ENCODE measurements at places on chromosomes 3 and 15.

- DNase-seq, result no peak
Observed at GRCh38 chr15:75049392-75049791, 26.0 kb downstream of the PPCDC start.

DNA sequence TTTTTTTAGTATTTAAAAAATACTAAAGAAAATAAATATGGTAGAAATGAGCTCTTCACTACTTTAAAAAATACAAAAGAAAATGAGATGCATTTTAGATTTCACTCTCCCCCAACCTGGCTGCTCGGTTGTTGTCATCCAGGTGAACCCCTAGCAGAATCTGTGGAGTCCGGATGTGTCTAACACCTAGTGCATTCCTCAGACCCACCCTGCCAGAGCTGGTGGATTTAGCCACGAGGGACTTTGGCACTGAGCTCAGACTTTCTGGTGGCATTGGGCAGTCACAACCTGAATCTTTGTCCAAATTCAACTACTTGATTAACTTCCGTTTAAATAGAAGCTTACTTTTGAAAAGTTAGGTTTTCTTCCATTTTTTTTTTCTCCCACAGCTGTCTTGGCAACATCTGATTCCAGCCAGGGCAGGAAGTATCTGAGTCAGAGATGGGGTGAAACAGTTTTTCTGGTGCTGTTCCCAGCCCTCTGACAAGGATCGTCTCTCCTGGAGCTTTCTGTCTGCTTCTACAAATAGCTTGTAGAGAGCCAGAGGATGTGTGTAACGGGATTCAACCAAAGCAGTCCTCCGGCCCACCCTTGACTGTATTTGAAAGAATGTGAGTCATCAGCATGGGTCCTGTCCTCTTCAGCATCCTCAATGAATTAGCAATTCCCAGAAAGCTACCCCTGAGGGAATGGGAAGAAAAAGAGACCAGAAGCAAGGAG is 301.8 kb upstream of the MCTP2 start:
- peak; percentile 12 for DNase-seq

DNA sequence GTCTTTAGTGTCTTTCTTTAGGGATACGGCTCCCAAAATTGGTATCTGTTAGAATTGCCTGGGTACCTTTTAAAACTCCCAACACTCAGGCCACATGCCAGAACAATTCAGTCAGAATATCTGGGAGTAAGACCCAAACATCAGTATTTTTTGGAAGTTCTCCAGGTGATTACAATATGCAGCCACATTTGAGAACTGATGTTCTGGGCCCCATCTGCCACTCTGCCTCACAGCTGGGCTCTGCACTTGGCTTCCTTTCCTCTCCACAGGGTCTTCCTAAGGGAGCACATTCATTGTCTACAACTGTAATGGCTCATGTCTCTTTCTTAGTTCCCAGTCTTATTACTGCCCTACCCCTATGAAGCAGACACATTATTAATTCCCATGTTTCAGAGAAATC is 394.5 kb downstream of the MFSD1 start:
- DNase-seq, result no peak

DNA sequence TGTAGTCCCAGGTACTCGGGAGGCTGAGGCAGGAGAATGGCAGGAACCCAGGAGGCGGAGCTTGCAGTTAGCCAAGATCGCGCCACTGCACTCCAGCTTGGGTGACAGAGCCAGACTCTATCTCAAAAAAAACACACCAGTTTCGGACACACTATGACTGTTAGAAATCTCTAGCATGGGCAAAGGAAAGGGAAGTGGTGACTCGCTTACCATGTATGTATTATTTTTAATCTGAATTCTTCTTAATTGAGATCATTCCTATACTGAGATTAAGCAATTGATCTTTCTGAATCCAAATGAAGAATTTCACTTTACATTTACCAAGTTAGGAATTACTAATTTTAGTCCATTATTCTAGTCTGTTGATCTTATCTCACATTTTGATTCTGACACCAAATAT is 459.2 kb upstream of the ALCAM start:
- DNase-seq, result no peak

GRCh38 chr3:63960048-63960711 is 48.0 kb upstream of the SCAANT1 start:
- DNase-seq, result no peak

- DNase-seq, result no peak
Observed at GRCh38 chr15:56208185-56208584, 35.5 kb downstream of the RFX7 start.

GRCh38 chr3:72004749-72005292 is 219.9 kb upstream of the PROK2 start:
- no peak for DNase-seq

GRCh38 chr3:20146301-20146700 is 39.7 kb downstream of the SGO1 start:
- no peak for DNase-seq

GRCh38 chr3:184174284-184174645 is 390 bp upstream of the AP2M1 start:
- no peak for DNase-seq

GRCh38 chr15:77266708-77267386 is 153.1 kb downstream of the PEAK1 start:
- peak; percentile 23 for DNase-seq

DNA sequence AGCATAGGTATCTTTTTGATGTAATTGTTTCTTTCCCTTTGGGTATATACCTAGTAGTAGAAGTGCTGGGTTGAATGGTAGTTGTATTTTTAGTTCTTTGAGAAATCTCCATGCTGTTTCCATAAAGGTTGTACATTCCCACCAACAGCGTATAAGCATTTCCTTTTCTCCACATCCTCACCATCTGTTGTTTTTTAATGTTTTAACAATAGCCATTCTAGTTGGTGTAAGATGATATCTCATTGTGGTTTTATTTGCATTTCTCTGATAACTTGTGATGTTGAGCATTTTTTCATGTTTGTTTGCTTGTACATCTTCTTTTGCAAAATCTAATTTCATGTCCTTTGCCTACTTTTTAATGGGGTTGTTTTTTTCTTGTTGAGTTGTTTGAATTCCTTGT is 80.0 kb upstream of the TMC3 start:
- no peak for DNase-seq

- no peak for DNase-seq
Observed at GRCh38 chr3:44887101-44887500, 12.7 kb downstream of the TGM4 start.

GRCh38 chr15:56978898-56979662 is 60.6 kb downstream of the TCF12 start:
- no peak for DNase-seq

GRCh38 chr3:124396339-124396950 is 333.8 kb upstream of the UMPS start:
- no peak for DNase-seq

- DNase-seq, result no peak
Observed at GRCh38 chr3:23161308-23161707, 41.8 kb upstream of the UBE2E2 start.

- no peak for DNase-seq
Observed at GRCh38 chr3:105409364-105409763, 42.7 kb downstream of the ALCAM start.

- no peak for DNase-seq
Observed at GRCh38 chr3:189567766-189568420, 63.3 kb upstream of the TP63 start.

DNA sequence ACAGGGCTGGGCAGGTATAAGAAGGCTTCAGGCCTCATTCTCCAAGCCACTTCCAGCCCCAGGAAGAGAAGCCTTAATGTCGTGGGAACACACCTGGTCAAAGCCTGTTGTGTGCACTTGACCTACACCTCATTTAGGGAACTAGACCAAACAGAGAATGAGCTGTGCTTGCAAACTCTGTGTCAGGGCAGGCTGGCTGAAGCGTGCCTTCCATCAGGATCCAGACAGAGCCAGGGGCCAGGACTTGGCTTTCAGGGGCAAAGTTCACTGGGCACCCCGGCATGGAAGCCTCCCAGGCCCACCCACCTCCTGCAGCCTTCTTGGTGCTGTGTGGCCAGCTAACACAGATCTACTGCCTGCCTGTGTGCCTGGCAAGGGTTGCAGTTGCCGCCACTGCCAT is 11.5 kb downstream of the RBPMS2 start:
- DNase-seq, result no peak

GRCh38 chr15:71610728-71611552 is 199.4 kb upstream of the NR2E3 start:
- DNase-seq, result no peak

- no peak for DNase-seq
Observed at GRCh38 chr3:193970773-193971206, 165.2 kb upstream of the HES1 start.

GRCh38 chr3:9727743-9728142 is 3.8 kb upstream of the BRPF1 start:
- DNase-seq, result no peak

DNA sequence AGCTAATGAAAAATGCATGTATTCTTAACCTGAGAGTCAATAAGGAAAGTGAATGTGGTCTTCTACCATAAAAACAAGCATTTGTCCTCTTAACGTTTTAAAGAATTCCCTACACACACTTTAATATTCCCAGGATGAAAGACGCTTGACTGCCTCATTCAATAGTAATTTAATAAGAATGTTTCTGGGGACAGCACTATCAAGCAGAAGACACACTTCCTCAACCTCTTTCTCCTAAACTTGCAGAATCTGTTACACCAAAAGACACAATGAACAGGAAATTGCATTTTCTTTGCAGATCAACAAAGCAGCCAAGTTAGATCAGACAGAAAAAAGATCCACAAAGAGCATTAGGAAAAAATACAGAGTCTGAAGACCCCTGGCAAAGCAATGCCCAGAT is 97.7 kb downstream of the PLCH1 start:
- DNase-seq, result no peak

- no peak for DNase-seq
Observed at GRCh38 chr15:87416591-87417257, 839.8 kb downstream of the NTRK3 start.

GRCh38 chr3:177145954-177146353 is 51.3 kb downstream of the TBL1XR1 start:
- no peak for DNase-seq

DNA sequence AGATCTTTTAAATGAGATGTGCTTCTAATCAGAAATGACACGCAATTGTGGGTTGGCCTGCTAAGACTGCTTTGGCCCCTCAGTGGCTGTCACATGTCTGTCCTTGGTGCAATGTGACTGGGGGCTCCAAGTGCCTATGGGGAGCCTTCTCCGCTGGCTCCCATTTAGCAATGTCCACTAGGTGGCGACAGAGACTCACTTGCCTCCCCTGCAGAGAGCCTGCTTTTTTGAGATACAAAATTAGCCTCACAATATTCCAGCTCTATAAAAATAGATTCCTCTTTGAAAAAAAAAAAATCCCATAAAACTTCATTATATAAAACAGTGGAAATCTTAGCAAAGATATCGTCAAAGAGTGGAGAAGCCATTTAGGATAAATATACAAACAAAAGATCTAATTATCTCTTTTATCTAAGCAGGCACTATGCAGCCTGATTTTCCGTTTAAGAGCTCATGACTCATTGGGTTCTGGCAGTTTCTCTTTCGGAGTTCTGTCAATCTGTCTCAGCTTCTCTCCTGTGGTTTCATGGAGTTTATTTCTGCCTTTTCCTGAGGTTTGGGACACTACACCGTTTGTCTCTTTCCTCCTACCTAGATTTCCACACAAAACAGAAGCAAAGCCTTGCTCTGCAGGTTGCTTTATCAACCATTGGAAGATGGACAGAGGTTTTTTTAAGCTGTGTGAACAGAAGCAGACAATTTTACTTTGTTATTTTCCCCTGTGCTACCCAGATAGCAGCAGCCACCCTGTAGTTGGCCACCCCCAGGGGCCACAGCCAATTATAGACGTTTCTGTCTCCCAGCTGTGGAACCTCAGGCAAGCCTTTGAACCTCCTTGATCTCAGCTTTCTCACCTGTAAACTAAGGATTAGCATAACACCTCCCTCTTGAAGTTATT is 68.4 kb upstream of the TNFAIP8L3 start:
- peak; percentile 76 for DNase-seq

DNA sequence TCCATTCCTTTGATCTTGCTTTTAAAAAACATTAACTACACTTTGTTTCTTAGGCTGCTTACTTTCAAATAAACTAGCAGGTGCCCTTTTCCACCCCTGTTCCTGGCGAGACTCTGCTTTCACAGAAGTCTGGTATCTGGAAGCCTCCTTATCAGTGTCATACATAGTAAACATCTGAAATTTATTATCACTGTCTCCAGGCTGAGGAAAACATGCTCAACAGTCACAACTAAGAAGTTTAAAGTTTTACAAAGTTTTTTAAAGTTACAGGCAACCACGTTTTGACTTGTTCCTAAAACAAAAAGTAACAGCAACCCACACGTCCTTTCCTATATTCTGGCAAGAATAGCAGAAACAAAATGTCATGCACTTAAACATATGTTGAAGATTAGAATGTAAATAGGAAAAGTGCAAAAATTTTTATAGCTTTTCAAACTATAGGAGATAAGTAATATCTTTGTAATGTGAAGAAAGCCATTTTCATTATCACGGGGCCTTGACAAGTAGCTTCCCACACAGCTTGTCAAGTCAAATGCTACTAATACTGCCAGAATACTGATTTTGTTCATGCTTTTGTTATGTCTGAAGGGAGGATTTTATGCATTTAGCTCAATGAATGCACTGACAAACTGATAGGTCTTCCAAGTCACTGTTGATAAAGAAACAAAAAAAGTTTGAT is 275.2 kb upstream of the KCNMB2 start:
- no peak for DNase-seq

DNA sequence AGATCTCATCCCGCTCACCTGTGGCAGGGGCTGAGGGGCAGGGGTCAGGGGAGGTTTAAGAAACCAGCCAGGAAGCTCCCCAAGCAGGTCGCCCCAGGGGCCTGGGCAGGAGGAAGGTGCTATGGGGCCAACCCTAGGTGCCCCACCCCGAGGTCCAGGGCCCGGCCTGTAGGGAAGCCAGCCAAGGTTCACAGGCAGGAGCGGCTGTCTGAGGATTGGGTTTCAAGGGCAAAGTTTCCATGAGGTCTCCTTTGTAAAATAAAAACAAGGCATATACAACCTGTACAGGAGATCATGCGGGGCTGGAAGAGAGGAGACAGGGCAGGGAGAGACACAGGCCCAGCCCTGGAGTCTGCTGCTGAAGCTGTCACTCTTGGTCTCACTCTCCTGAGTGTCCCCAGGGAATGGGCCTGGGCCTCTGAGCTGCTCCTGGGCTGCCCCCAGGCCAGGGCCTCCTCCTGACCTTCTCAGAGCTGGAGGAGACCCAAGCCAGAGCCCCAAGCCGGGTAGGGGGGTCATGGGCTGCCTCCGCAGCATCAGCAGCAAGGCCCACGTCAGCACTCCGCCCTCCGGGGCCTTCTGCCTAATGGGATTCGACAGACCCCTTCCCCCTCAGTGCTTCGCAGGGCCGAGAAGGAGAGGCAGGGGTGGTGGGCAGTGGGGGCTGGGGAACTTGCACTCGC is 5.5 kb downstream of the CPLX3 start:
- no peak for DNase-seq
